Kidney epithelial cell (primary cell): ENCODE measurements at places on chromosomes 6 and 20. TPM values are rescaled to one million over a fixed set of nuclear protein-coding genes. Genes with fewer than 3 reads are reported as not detected.

TFAP2A gene
- total RNA-seq: 8.8 and 11.2 TPM in 2 replicates

ANGPT4 gene
- total RNA-seq: not detected in 2 replicates

BEND3 gene
- 6.6 and 7.7 TPM in 2 replicates for total RNA-seq

DNA sequence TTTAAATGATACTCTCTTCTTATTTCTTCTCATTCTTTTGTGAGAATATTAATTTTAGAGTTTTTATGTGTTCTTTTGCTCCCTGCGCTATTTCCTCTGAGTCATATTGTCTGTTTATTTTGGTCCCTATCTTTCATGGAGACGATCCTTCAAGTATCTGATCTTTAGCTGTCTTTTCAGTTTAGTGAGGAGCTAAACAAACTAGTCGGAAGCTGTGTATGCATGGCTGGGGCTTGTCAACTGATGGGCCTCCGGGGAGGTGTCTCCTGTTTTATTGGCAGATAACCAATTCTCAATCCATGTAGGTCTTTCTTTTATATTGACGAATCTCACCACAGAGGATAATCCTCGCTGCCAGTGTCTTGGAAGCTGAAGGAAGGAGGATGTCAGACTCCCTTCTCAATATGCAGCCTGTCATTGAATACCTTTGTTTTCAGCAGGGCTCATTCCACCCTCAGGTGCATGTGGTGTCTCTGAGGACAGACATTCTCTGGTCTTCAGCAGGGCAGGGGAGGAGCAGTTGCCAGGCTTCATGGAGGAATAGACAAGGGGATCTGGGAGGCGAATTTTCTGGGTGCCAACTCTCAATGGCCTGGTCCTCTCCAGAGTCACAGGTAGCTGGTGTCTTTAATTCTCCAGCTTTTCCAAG is 64.9 kb downstream of the RNF182 start:
- no peak for DNase-seq

DNA sequence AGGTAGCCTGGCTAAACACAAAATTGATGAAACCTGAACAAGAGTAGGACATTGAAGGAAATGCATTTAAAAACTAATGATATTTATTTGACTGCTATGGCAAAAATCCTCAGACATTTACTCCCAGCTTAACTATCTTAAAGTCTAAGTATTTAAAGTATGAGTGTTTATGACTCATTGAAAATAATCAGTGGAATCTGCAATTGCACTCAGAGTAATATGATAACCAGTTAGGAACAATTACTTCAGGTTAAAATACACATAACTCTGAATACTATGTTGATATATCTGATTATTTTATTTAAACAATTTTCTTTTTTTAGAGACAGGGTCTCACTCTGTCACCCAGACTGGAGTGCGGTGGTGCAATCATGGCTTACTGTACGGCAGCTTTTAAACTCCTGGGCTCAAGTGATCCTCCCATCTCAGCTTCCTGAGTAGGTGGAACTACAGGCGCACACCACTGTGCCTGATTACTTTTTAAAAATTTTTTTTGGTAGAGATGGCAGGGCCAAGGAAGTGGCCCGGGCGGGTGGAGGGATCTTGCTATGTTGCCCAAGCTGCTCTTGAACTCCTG is 43.9 kb downstream of the FILIP1 start:
- DNase-seq: no peak

GRCh38 chr6:107442938-107443607 is 16.3 kb downstream of the PDSS2 start:
- no peak for DNase-seq

GRCh38 chr6:13383328-13384163 is 55.2 kb upstream of the TBC1D7 start:
- DNase-seq: no peak
